Retinal pigment epithelial cell (primary cell): ENCODE measurements at places on chromosomes 11 and 22.
A peak's percentile ranks its signal among the peaks of the same experiment; 100 is the strongest.

- DNase-seq, result no peak
These were observed 628.3 kb upstream of the CHORDC1 start for GRCh38 chr11:90851196-90851595.

GRCh38 chr11:105767931-105768330 lies 158.1 kb downstream of the GRIA4 start:
- DNase-seq, result no peak

- DNase-seq, result no peak
These were observed 55.9 kb downstream of the PPP6R2 start for GRCh38 chr22:50398831-50399648.

GRCh38 chr11:65789230-65790103 lies 2.6 kb downstream of the OVOL1 start:
- DNase-seq, result no peak

DNA sequence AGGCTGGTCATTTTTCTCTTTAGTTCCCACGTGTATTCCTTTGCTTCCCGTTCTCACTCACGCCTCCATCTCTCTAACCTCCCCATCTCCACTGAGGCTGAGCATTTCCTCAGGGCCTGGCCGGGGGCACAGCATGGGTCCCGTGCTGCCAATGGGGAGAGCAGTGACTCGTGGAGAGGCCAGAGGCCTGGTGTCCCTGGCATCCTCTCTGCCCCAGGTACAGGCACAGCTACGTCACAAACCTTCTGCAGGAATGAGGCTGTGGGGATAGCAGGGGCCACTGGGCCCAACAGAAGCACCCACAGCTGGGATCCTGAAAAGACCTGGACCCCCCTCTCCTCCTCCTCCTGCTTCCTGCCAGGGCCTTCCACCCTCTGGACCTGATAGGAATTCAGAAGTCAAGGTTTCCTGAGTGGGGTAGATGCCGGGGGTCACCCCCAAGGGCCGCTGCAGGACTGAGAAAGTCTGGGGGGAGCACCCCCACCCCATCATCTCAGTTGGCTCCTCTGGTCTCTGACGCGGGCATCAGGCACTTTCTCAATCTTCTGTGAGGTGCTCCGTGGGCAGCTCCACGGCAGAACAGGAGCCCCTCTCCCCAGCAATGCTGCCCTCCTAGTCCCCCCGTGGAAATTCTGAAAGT lies 11.8 kb downstream of the PNPLA5 start:
- DNase-seq, result no peak

GRCh38 chr11:32358729-32359128 lies 76.6 kb downstream of the WT1 start:
- DNase-seq, result no peak

GRCh38 chr11:92980312-92980711 lies 10.9 kb downstream of the MTNR1B start:
- DNase-seq, result no peak

GRCh38 chr11:70623906-70624597 lies 225.7 kb downstream of the CTTN start:
- no peak for DNase-seq

GRCh38 chr22:49023161-49023878 lies 804.4 kb downstream of the BRD1 start:
- DNase-seq, result no peak

DNA sequence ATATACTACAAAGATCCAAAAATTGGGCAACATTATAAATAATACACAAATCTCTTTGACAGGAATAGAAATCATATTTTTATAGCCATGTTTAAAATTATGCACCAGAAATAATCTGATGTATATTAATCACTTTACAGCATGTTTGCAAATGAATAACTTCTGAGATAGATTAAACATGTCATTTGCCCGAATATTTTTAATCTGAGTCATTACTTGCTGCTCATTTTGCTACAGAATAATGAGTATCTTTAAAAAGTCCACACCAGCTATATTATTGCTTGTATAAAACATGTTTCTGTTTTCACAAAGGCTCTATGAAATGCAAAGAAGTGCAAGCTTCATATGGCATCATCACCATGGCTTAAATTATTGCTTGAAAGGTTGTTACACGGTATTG lies 336.8 kb downstream of the GUCY1A2 start:
- DNase-seq, result peak; percentile 56

- no peak for DNase-seq
These were observed 20.0 kb downstream of the PPFIA1 start for GRCh38 chr11:70290361-70291065.
